Stimulated activated CD4-positive, alpha-beta T cell treated with anti-CD3 and anti-CD28 coated beads, TNF-alpha, amount 100 ng/mL, for 1 hour (primary cell): ENCODE measurements at places on chromosomes 5 and 9.

DNA sequence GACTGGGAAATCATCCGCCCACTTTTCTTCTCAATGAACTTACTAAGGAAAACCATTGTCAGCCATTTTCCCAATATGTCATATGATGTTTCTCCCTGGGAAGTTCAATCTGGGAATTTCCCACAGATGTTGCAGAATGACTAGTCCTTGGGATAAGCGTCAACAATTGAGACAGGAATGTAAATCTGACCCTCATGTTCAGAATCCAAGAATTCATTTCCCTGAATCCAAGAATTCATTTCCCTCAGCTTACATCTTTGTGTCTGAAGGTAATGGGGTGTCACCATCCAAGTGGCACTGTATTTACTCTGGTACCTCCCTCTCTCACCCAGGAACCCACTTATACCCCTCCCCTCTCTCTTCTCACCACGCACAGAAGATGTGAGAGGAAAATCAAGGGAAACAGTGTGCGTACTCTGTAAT, 7.4 kb downstream of the KLF9 start:
- DNase-seq: no peak

DNA sequence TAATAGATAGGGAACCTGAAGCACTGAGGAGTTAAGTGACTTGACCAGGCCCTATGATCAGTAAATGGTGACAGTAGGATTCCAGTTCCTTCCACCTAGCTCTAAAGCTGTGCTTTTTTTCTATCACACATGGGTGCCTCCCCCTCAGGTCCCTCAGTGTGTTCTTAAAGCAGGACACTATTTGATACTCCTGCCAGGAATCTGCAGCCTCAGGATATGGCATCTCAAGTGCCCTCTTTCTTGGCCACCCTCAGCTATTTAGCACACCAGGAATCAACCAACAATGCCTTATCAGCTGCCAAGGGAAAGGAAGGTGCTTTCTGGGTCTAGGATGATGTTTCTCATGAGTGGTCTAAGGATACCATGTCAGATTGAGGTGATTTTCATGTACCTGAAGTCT, 49.1 kb downstream of the MACROH2A1 start:
- no peak for DNase-seq

DNA sequence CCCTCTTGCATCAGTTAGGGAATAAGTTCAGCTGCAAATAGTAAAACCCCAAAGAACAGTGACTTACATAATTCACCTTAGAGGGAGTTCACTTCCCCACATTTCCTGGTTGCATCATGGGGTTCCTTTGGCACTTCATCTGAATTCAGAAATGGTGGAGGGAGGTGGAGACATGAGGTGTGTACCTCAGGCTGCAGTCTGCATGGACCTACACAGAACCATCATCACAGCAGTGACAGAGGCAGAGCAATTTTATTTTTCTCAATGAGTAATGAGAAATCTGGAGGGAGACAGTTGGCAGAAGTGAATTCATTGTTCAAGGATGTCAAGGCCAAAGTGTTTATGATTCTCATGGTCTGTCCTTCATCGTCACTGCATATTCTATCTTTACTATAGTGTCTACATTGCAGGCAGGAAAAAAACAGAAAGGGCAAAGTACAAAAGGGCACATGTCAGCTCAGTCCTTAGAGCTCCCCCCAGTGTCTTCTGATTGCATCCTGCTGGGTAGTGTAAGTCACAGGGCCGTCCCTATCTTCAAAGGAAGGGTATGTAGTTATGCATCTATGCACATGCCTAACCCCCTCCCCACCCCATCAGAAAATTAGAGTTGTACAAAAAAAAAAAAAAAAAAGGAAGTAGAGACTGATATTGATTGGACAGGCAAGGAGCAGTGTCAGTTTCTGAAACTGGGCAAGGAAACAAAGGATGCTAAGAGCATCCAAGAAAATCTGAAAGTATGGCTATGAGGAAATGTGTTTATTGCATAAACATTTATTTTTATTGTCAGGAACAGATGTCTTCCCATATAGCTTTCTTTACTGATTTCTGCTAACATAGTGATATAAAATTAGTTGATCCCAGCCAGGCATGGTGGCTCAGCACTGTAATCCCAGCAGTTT, 132.7 kb upstream of the APC start:
- DNase-seq: no peak

DNA sequence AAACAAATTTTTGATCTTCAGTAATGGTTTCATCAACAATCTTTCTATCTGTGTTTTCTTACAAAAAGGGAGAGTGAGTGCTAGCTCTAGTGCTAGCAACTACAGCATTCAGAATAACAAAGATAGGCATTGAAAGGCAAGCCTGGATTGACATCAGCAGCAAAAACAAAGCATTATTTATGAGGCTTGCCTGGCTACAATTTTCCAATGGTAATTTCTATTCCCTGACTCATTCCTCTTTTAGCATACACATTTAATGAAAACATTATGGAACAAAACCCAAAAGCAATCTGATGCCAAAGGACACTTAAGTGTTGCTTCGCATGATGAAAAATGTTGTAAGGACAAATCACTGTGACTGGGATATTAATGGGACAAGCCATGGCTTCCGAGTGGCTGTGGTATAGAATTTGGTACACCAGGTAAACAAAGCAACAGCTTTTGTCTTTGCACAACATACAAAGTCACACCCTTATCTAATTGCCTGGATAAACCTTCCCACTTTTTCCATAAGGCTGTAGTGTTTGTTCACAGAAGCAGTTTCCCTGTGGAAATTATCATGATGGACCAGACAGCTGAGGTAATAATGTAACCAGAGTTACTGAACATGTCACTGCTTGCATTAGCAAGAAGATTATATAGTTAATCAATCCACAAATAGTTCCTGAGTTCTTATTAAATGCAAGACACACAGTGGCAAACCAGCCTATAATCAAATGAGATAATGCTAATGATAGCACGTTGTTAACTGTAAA, 179.8 kb upstream of the EDIL3 start:
- no peak for DNase-seq

- no peak for DNase-seq
These were observed 21.9 kb upstream of the NOTCH1 start for GRCh38 chr9:136567651-136568287.

GRCh38 chr9:89366711-89367110, 48.4 kb downstream of the SECISBP2 start:
- no peak for DNase-seq

GRCh38 chr5:157538311-157538710, 37.3 kb downstream of the ADAM19 start:
- DNase-seq: no peak

DNA sequence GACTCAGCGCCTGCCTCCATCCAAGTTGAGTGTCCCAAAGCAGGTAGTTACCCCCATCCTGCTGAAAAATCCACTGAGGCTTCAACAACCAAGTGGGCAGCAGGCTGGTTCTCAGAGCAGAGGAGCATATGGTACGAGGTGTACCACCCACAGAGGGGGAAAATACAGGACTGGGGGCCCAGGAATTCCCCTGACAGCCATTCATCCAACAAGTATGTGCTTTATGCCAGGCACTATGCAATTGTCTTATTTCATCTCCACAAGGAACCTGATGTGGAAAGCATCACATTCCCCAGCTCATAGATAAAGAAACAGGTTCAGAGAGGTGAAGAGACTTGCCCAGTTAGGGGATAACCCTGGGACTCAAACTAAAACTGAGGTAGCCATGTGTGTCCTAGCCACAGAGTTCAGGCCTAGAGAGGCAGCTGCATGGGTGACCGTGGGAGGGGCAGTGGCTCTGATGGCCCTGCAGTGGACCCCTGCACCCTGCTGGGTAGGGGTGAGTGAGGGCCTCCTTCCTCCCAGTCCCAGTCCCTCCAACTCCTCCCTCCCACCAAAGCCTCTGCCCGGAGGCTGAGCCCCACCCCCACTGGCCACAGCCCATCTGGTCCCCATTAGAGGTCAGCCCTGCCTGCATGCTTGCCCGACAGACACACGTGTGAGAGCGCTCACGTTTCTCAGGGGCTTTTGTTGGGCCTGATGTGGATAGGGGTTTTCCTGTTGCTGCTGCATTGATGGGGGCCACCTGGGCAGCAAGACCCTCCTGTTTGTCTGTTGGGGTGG, 11.5 kb downstream of the PDLIM4 start:
- no peak for DNase-seq

- DNase-seq: no peak
These were observed 14.7 kb downstream of the TNFAIP8 start for GRCh38 chr5:119370486-119370885.

DNA sequence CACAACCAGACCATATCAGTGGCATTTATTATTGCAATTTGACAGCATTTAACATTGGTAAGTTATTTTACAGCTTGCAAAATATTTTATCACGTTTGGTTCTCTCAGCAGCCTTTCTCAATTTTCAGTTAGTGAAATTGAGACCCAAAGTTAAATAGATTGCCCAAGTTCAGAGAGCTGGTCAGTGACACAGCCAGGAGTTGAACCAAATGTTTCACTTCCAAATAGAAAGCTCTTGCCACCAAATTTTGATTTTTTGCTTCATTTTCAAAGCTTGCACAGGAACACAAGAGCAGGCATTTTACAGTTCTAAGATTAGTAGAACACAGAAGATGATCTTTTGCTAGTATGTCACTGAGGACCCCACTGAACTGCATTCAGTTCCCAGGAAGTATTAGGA, 271.5 kb upstream of the C9orf72 start:
- DNase-seq: no peak

DNA sequence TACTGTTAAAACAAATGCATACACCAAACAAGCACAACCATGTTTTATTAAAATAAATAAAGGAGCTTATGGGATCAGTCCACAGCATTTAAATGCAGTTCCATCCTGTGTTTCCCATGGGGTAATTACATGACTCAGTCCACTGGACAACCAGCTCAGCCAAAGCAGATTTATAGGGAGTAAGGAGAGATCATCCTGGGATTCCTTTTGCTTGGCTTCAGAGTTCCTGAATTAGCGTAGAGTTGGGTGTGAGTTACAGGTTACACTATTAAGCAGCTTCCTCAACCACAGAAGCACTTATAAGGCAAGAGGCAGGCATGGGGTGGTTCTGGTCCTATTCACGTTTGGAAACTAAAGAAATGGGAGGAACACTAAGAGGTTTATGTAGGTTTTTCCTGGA, 381.1 kb upstream of the ACTBL2 start:
- DNase-seq: no peak

GRCh38 chr5:24167806-24168205, 477.0 kb downstream of the CDH10 start:
- no peak for DNase-seq

DNA sequence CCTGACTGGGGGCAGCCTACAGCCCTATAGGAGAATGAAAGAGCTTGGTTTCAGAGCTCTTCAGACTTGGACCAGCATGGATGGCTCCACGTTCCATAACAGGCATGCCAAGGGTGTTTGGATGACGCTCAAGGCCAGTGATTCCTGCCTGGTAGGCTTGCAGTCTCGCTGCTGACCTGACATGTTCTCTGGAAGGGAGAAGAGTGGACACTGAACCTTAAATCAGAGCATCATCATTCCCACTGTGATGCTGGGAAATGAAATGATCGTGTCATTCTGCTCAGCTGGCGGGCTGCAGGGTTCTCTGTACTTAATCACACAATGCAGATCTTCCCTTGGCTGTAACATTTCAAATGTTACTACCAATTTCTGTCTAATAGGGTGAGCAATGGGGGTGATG, 57.0 kb downstream of the CFAP90 start:
- DNase-seq: no peak

DNA sequence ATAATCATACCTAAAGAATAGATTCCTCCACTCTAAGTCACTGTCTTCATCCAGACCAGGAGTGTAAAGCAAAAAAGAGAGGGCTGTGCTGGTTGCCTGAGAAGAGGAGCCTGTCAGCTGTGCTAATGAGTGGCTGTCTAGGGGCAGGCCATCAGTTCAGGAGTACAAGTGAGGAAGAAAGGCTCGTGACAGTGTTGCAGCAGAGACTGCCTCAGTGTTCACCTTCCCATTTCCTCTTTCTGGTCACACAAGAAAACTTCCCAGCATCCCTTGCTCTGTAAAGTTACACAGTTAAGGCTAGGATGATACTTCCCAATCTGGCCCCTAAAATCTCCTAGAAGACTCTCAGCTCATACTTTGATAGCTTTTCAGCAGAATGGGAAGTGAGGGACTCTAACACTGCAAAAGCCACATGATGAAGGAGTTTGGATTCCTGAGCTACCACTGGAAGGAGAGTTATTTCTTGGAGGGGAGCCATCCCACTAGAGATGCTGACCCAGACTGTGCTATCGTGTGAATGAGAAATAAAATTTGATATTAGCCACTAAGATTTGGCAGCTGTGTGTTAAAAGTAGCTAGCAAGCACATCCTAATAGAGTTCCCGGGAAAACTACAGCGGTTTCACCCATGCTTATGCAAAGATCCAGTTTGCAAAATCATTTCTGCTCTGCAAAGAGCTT, 67.1 kb downstream of the ADAMTS12 start:
- no peak for DNase-seq

GRCh38 chr9:35741740-35742139, 7.3 kb downstream of the GBA2 start:
- no peak for DNase-seq

- DNase-seq: no peak
These were observed 102.0 kb upstream of the SMC5 start for GRCh38 chr9:70156729-70157128.

GRCh38 chr5:20360263-20360662, 372.3 kb upstream of the CDH18 start:
- no peak for DNase-seq

GRCh38 chr5:68260467-68260866, 44.9 kb downstream of the PIK3R1 start:
- DNase-seq: no peak

DNA sequence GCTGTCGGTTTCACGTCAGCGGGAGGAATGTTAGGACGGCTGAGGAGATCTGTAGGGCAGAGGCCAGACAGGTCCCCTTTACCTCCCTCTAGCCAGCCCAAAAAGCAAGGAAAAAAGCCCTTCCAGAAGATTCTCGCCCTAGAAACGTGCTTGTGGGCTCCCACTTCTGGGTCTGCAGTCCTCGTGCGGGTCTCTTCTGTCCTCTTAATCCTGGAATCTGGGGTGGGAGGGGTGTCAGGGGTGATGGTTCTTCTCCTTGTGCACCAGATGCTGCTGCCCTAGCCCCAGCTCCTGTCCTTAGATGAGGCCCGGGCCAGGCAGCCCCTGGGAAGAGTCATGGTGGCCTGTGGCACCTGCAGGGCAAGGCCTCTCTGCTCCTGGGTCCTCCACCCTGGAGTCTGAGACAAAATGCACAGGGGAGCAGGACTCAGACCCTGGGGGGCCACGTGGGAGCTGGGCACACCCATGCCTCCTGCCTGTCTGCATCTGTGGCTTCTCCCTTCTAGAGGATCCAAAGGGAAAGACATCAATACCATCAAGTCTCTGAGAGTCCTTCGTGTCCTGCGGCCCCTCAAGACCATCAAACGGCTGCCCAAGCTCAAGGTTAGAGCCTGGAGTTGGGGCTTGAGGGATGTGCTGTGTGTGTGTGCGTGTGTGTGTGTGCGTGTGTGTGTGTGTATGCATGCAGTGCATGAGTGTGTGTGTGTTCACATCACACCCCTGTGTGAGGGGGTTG, 174.2 kb downstream of the CACNA1B start:
- no peak for DNase-seq

DNA sequence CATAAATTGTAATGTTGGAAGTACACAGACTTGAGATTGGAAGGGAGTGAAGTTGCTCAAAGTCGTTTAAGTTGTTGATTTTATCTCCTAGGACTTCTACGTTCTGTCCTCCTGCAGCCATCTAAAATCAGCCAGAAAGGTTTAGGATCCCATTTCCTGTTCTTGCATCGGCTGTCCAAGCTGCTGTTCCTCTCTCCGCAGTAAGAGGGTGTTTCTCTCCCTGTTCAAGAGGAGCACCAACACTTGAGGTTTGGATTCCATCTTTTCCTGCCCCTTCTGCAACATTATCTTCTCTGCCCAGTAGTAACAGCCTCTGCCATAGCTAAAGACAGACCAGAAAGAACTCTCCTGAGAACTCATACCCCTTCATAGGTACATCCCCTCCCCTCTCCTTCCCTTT, 373.4 kb downstream of the GADD45G start:
- DNase-seq: no peak

- DNase-seq: no peak
These were observed 58.5 kb downstream of the ALDH1A1 start for GRCh38 chr9:72894342-72894741.
